Lower lobe of right lung (tissue), 2 donors: ENCODE measurements at places on chromosomes 16 and 17. TPM values are rescaled to one million over a fixed set of nuclear protein-coding genes. Genes with fewer than 3 reads are reported as not detected.

- DNase-seq: no peak
These were observed 152.2 kb upstream of the MPHOSPH6 start for GRCh38 chr16:82322177-82322576.

DNA sequence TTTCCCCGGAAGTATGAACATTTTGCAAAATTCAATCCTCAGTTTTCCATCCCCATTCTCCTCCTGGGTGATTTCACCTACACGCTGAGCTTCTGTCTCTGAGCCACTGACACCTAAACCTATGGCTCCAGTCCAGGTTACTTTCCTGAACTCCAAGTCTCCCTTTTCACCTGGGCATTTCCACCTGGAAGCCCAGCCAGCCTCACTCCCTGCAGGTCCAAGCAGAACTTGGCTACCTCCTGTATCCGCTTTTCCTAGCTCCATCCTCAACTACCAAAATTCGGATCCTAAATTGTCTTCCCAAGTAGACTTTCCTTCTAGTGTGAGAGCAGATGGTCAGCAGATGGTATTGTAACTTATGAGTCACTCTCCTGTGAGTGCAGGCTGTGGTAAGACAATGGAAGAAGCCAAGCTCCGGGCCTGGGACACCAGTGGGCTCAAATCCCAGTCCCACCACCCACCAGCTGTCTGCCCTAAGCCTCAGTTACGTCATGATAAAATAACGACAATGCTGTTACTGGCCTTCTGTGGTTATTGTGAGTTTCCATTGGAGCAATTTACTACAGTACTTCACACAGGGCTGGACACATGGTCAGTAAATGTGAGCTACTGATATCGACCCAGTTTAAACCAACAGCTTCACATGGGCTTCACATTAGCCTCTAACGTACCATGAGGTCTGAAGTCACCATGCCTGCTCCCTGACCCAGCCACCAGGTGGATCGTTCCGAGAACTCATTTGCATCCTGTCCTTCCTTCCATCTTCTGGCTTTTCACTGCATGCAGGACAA lies 33.3 kb downstream of the PECAM1 start:
- no peak for DNase-seq

- no peak for DNase-seq
These were observed 30.9 kb upstream of the SEC14L1 start for GRCh38 chr17:77109764-77110359.

DNA sequence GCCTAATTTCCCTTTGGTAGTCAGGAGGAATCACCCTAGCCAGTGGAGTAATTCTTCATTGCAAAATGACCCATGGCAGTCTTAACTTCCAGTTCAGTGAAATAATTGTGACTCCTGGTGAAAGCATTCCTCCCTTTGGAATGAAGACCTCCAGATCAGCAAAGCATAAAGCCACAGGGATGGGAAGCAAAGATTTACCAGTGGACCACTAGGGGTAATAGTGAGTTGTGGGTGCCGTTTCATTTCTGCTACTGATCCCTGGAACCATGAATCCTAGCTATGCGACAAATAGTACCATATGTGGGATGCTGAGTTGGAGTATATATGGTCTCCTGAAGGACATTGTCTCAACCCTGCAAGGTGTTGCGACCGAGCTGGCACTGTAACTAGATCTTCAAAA lies 13.7 kb downstream of the DYNLL2 start:
- DNase-seq: no peak

The CCDC200 gene
- not detected for total RNA-seq

DNA sequence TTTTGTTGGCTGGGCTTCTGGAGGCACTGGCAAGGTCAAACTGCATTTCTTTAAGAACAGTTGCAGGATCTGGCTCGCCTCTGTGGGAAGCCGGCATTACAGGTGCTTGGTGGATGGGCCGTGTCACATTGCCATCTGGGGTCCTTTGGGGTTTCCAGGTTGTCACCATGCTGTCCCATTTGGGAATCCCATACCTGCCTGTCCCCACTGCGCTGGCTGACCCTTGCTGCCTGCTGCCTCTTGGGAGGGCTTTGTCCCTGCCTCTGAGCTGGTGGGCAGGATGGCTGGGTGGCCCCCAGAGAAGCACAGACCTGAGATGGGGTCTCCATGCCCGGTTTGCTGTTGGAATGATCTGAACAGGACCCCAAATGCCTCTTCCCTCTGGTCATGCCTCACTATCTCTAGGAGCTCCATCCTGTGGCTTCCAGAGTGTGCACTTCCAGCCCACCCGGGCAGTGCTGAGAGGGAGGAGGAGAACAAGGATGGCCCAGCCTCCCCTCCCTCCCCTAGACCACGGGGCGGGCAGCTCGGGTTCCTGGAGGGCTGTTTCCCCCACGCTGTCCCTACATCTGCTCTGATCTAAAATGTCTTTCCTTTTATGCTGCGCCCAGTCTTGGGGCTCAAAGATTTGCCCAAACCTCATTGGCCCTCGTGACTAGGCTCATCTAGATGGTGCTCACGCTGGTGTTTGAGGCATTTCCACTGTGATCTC lies 28.0 kb downstream of the OR1D5 start:
- DNase-seq: peak; percentile 20
